Naive thymus-derived CD4-positive, alpha-beta T cell (primary cell): ENCODE measurements at places on chromosomes 13 and 19.

- no peak for DNase-seq
Observed at GRCh38 chr19:51128227-51128626, 3.5 kb downstream of the SIGLEC9 start.

GRCh38 chr13:93226065-93226622 lies 463 bp upstream of the GPC6 start:
- DNase-seq: no peak

GRCh38 chr13:37618554-37618953 lies 20.0 kb upstream of the POSTN start:
- no peak for DNase-seq

GRCh38 chr19:46715620-46715974 lies 1.3 kb downstream of the PRKD2 start:
- no peak for DNase-seq

DNA sequence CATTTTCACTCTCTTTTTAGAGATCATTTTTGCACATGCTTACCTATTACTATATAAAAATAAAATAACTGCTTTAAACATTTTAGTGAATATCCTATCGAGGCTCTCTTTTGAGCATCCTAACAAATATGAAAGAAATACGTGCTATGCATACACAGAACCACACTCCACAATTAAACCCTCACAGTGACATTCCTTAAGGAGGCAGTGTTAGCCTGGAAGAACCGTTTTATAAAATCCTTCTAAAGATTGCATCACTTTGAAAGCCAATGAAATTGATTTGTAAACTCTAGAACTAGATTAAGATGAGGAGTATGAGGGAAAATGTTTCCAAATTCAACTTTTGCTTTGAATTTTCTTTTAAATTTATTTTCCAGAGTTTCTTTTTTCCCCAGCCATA lies 11.1 kb upstream of the ENOX1 start:
- no peak for DNase-seq

DNA sequence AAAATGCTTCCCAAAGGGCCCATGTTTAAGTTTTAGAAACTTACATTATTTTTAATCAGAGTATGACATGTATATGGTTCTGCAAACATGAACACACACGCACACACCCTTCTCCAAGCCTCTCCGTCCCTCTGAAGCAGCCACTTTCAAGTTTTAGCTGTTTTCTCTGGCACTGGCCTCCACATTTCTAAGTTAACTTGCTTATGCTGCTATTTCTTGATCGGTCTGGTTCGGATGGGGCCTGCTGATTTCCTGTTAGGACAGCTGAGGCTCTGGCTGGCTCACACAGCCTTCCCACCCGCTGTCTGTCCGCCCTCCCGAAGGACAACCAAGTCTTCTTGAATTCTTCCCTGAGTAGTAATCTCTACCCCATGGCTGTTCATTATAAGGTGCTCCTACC lies 4.4 kb downstream of the SPC24 start:
- DNase-seq: no peak

DNA sequence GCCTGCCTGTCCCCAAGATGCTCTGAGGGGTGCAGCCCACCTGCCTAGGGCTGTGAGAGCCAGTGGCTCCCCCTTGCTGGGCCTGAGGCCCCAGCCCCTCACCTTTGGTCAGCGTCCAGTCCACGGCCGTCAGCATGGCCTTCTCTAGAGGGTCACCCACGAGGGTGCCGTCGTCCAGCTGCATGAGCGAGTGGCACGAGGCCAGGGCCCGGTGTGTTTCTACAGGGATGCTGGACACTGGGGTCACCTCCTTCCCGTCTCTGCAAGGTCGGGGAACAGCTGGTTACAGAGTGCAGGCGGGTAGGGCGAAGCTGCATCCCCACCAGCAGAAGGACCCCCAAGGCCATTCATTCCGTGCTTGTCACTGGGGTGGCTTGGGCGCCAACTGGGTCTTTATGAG lies 9.0 kb downstream of the ATP13A1 start:
- DNase-seq: no peak

DNA sequence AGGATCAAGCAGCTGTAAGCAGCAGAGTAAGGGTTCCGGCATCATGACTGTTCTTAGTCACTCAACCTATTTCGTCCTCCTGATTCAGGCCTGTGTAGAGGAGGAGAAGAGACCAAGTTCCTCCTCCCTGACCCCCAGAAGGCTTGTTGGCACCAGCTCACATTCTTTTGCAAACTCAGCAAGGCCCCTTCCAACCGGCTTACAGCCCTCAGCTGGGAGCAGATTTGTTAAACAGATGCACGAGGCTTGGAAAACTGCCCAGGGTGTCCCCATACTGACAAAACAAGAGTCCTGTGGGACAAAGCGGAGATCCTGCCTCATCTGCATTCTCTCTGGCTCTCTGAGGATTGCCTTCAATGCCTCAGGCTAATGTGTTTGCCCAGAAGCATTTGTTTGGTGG lies 113.2 kb upstream of the SOX21 start:
- no peak for DNase-seq

- no peak for DNase-seq
Observed at GRCh38 chr13:52903320-52903719, 54.9 kb upstream of the PCDH8 start.

DNA sequence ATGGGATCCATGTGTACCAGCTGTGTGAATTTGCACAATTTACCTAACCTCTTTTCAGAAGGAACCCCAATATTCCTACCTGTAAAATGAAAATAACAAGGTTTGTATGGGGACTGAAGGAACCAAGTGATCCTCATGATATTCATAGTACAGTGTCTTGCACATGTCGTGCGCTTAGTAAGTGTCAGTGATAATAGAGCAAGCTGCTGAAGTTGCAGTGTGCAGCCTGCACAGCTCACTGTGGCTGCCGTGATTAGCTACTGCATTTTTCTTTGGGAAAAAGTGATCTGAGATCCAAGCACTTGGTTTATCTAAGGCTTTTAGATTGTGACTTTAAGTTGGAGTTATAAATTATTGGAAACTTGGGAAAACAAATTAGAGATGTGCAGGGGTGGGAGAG lies 135.9 kb upstream of the FRY start:
- DNase-seq: no peak

DNA sequence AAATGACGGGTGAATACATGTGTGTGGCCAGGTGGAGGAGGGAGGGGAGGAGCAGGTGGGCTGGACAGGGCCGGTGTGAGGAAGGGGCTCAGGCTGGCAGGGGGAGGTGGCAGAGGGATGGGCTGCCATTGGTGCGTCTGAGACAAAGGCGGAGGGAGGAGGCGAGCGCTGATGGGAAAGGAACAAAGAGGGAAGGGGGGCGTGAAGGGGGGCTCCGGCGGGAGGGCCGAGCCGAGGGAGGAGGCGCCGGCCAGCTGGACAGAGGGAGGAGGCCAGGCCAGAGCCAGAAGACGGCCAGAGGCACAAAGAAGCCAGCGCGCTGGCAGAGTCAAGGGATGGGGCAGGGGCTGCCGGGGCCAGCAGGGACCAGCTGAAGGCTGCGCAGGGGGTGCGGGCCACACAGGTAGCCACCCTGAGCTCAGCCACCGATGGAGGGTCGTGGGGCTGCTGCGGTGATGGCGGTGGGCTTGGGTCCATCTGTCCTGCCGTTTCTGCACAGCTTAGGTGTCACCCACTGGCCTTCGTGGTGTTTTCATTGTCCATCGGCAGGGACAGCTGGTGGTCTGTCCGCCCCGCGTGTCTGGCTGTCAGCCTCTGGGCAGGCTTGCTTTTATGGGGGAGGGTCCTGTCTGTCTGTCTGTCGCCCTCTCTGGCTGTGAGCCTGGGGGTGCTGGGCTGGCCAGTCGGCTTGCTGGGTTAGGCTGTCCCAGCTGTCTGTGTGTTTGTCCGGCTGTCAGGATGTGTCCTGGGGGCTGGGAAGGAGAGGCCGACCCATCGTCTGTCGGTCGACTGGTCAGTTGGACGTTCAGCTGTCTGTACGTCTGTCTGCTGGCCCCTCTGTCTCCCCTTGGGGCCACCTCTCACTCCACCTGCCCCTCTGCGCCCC lies 2.2 kb downstream of the APC2 start:
- no peak for DNase-seq

GRCh38 chr19:54556194-54556593 lies 17.4 kb upstream of the LILRA2 start:
- DNase-seq: no peak

DNA sequence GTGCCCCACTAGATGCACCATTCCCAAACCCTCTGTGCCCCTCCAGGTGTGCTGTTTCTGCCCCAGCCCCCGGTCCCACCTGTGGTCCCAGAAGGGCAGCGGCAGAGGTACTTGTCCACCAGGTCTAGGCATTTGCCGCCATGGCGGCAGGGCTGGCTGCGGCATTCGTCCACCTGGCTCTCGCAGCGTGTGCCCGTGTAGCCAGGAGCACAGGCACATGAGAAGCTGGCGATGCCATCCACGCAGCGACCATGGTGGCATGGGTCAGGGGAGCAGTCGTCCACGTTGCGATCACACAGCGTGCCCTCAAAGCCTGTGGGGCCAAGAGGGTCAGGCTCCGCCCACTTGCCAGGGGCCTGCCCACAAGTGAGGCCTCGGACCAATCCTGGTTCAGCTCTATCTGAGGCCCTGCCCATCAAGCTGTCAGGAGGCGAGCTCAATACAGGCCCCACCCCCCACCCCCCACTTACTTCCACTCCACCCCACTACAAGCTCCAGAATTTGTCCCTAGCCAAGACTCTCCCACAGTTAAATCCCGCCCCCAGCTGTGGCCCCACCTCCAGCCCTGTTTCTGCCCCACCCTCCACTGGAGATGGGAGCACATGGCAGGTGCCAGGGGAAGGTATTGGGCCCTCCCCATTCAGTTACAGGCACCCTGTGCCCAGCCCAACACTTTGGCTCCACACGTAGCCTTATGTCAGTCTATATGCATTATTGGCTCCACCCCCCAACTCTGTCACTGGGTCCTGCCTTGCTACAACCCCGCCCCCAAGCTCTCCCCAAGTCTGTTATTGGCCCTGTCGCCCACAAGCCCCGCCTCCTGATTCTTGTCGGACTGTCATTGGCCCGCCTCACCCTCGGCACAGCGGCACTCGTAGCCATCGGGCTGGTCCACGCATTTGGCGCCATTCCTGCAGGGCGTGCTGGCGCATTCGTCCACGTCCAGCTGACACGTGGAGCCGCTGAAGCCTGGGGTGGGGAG lies 13.5 kb downstream of the NOTCH3 start:
- DNase-seq: no peak

DNA sequence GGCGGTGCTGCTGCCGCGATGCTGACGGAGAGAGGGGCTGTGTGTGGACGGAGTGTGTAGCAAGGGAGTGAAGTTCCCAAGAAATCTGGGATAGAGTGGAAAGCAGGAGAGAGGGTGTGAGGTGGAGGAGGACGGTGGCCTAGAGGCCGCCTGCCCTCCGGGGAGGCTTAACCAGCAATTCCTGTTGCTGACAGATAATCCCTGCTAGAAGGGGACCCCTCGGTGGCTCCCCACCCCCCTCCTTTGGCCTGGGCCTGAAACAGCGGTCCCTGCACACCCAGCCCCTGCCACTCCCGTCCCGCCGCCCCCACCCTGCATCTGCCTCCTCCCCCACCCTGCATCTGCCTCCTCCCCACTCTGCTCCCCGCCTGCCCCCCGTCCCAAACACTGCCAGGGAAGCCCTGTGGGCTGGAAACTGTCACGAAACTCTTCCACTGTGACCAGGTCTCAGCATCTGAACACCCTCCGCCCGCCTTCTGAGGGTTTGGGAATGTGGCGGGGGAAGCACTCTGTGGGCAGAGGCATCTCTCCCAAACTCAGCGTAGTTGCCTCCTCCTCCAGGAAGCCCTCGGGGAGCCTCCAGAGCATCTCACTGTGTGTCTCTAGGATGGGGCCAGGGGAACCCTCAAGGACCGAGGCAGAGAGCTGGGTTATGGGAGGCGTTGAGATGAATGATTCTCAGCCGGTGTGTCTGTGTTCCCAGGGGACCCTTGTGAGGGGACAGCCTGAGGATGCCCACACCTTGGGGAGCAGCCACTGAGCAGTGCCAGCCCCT lies 17.1 kb upstream of the MATK start:
- no peak for DNase-seq

- no peak for DNase-seq
Observed at GRCh38 chr13:29271606-29272005, 323.9 kb downstream of the SLC7A1 start.

GRCh38 chr19:47176071-47176626 lies 45.5 kb downstream of the SAE1 start:
- no peak for DNase-seq

DNA sequence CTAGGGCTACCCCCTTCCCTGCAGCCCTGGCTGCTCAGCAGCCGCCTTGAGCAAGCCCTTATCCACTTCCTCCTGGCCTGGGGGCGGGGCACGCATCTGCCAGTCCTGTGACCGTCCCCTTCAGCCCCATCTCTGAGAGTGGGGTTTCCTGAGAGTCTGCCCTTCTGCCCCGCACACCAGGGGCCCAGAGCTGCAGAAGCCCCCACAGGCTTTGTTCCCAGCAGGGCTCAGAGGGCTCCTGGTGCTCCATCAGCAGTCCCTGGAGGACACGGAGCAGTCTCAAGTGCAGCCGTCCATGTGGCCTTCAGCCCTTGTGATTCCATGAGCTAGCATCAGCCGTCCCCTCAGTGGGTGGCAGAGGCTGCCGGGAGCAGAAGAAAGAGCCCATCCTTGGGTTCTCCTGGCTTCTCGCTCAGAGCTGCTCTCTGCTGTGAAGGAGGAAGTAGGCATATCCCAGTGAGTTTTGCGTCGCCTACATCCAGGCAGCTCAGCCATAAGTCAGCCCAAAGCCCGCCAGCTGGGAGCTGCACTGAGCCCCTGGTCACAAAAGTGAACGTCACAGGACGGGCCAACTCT lies 16.3 kb downstream of the MYO9B start:
- no peak for DNase-seq
